ENCODE measurements at places on chromosomes 3 and 15.

GRCh38 chr15:57509126-57509525, 82.6 kb upstream of the MYZAP start:
- DNase-seq, result no peak

GRCh38 chr3:52420388-52420787, 24.5 kb downstream of the SEMA3G start:
- no peak for DNase-seq

GRCh38 chr3:187084580-187084979, 54.7 kb downstream of the RPL39L start:
- DNase-seq, result no peak

- no peak for DNase-seq
Observed at GRCh38 chr3:190533511-190534281, 19.8 kb downstream of the IL1RAP start.

- DNase-seq, result no peak
Observed at GRCh38 chr3:120775411-120775810, 32.9 kb downstream of the GTF2E1 start.

DNA sequence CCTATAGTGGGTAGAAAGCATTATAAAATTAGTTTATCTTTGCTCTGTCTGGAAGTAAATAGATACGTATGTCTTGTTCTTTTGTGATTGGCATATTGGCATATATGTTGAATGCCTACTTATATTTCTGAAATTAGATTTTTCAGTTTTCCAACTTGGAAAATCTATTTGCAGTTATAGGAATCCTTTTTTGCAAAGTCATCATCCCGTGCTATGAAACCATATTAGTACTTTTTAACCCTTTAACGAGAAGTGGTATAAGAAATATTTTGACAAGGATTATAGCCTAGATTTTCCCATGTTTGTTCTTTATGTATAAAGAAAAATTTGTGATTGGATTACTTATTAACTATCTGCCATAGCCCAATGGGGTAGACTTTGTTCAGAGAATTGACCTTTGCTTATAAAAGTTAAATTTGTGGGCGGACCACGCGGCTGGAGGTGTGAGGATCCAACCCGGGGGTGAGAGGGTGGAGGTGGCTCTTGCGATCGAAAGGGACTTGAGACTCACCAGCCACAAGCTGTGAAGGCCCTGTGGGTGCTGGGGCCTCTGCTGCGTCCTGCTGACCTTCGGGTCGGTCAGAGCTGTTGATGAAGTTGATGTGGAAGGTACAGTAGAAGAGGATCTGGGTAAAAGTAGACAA, 5.9 kb downstream of the LRRC28 start:
- DNase-seq, result no peak

GRCh38 chr3:9158865-9159630, 90.4 kb downstream of the SRGAP3 start:
- DNase-seq, result no peak

DNA sequence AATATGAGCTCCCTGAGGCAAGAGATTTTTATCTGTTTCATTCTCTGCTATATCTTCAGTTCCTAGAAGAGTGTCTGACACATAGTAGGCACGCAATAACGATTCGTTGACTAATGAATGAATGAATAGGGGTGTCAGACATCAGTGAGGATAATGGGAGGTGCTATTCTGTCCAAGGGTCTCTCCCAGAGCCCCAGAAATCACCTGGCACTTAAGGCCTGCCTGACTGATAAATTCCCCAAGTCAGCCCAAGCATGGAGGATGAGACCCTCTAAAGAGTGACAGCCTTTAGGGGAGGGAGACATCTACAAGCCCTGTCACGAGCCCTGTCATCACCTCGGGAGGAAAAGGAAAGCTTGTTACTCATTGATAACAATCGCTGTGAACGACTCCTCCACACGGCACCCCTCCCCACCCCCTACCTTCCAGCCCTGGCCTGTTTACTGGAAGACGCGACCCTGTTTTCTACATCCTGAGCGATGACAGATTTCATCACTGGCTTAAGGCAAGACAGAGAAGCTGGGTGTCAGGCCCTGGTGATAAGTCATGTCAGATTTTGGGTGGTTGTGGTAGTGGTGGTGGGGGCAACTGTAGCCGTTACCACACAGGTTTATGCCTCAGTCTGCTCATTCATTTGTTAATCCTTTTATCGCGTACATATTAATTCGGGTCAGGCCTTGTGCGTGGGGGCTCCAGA, 23.1 kb downstream of the BHLHE40 start:
- no peak for DNase-seq

- DNase-seq, result no peak
Observed at GRCh38 chr3:54202651-54203248, 80.4 kb downstream of the CACNA2D3 start.

GRCh38 chr3:12584083-12584482, 27.2 kb downstream of the MKRN2 start:
- DNase-seq, result no peak

GRCh38 chr3:60512506-60512905, 738.7 kb downstream of the FHIT start:
- no peak for DNase-seq

- DNase-seq, result no peak
Observed at GRCh38 chr3:40258064-40258463, 51.4 kb upstream of the EIF1B start.

DNA sequence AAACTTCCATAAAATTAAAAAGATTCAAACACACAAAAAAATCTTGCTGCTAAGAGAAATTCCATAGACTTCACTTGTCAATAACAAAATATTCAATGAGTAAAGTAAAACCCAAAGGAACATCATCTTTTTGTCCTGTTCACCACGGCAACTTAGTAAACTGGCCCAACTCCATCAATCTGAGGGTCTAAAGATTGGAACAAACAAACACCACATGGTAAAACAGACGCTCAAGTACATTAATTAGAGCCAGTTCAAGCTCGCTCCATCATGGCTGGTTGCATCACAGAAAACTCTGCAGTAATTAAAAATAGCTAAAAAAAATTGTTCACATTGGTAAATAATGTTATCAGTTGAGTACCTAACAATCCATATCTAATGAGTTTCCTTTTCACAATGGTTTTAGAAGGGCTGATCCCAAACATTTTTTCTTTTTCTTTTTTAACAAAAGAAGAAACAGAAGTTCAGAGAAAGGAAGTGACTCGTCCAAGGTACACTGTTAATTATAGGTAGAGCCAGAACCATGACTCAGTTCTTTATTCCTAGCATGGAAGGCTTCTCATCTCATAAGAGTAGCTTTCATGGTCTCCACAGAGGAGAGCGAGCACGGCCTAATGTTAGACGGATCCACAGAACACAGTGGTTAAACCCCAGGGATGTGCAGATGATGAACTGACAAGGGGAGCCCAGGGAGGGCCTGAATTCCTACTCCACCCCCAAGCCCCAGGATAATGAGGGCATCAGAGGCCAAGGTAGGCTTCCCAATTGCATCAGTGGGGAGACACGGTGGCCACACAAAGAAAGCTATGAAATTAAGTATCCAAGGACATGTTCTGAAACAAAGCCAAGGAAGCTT, 79.2 kb upstream of the ARHGEF3 start:
- no peak for DNase-seq

- no peak for DNase-seq
Observed at GRCh38 chr3:85533586-85533985, 574.8 kb downstream of the CADM2 start.

DNA sequence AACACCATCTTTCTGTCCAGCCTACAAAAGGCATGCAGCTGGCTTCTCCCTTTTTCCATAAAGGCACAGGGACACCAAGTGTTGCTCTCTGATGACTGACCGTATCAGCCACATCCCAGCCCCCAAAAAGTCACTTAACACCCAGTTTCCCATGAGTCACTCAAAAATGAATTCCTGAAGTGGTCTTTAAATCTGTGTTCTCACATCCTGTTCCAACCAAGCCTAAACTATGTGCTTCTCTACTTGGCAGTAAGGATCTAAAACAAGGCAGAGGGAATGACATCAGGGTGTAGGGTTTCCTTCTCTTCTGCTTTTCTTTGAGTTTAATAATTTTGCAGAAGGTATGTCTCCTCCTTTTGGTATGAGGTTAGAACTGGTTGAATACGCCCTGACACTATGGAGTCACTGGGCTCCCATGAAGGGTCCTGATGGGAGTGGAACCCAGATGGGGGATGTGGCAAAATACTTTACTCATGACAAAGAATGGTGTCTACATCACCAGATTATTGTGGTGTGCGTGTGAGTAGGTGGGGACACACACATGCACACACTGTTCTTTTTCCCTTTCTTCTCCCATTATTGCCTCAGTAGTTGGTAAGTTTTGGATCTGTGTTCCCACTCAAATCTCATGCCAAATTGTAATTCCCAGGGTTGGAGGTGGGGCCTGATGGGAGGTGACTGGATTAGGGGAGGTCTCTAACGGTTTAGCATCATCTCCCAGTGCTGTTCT, 35.6 kb upstream of the CCK start:
- no peak for DNase-seq

All from stimulated activated CD8-positive, alpha-beta memory T cell treated with anti-CD3 and anti-CD28 coated beads, Interleukin-4, amount 100 ng/mL, for 4 hours (primary cell).